Fibroblast of lung (primary cell): ENCODE measurements at places on chromosomes 7 and 10.
A peak's percentile ranks its signal among the peaks of the same experiment; 100 is the strongest.

- DNase-seq, result no peak
Observed at GRCh38 chr7:86008898-86009297, 634.8 kb upstream of the GRM3 start.

DNA sequence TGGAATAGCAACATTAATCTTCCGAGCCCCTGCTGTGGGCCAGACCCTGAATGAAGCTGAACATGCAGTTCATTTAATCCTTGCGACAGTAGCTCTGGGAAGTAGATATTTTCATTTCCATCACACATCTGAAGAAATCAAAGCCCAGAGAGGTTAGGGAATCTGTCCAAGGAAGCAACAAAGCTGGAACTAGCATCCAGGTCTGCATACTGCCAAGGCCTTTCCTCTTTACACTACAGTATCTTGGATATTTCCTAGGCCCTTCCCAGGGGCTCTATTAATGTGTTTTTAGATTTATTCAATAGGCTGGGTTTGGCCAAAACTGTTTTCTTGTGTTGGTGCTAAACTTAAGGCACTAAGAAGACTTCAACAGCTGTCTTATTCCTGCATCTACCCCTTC is 48.1 kb downstream of the FAM13C start:
- no peak for DNase-seq

- no peak for DNase-seq
Observed at GRCh38 chr10:89393898-89394297, 1.5 kb downstream of the IFIT1 start.

GRCh38 chr7:142478479-142479220 is 220.8 kb upstream of the PRSS58 start:
- DNase-seq, result peak; percentile 51

GRCh38 chr7:26854876-26855855 is 9.2 kb downstream of the SKAP2 start:
- DNase-seq, result no peak

DNA sequence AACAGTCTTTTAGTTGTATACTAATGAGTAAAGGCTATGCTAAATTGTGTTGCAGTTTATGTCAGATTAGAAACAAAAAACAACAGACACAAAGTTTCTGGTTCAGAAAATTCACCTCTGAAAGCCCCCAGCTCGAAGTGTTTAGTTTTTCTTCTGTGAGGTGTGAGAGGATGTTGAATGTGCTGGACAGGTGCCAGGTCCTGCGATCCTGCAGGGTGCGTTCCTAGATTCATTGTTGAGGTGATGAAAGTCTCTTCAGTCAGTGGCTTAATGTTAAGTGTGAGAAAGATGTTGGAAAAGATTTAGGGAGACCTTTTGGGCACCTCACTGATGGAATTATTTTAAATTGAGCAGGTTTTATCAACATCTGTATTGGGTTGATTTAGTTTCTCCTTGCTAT is 287.3 kb downstream of the SDK1 start:
- DNase-seq, result no peak

GRCh38 chr7:92325173-92325572 is 79.4 kb downstream of the ANKIB1 start:
- no peak for DNase-seq

DNA sequence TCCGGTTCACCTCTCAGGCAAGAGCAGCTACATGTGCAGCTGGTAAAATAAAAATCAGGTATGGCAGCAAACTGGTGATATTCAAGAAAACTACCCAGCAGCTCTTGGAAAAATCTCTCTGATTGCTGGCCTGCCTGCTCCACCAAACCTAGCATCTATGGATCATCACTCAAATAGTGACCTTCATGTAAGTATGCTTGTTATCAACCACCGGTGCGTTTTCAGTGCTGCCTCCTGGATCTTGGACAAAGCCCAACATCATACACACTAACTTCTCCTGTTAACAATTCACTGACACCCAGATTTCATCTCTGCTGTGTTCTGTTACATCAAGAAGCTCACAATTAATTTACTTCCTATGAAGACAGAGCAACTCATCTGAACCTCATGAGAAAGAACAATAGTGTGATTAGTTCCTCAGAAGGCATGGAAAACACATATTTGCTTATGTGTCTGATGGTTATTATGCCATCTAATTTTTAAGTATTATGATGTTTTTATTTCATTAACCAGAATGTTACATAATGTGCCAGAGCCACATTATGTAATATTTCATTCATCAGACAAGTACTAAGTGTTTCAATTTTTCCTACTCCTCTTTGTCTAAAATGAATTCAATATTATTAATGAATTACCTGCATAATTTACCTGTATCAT is 8.8 kb downstream of the CDK6 start:
- DNase-seq, result peak; percentile 74

DNA sequence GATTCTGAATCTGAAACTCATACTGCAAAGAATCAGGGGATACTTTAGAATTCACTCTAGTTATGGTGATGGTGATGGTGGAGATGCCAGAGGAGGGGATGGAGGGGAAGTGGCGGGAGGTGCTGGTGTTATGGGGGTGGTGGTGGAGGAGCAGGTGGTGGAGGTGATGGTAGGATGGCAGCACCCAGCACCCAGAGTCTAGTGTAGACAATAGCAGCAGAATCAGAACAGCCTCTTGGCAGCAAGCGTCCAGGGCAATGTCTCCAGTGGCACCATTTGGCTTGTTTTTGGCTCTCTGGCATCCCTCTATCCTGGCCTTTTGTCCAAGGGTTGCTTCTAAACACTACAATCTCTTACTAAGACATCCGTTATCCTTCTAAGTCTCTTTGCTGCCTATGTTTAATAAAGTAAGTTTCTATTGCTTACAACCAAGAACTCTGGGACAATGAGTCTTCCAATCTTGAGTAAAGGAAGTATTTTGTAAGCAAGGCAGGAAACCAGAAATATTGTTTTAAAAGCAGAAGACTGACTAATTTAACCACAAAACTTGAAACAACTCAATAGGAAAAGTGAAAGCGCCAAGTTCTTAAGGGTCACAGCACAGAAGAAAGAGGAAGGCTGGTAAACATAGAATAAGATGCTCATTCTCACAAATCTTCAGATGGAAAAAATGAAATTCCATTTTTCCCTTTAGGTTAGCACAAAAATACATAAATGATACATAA is 42.4 kb upstream of the GDF10 start:
- DNase-seq, result peak; percentile 59

DNA sequence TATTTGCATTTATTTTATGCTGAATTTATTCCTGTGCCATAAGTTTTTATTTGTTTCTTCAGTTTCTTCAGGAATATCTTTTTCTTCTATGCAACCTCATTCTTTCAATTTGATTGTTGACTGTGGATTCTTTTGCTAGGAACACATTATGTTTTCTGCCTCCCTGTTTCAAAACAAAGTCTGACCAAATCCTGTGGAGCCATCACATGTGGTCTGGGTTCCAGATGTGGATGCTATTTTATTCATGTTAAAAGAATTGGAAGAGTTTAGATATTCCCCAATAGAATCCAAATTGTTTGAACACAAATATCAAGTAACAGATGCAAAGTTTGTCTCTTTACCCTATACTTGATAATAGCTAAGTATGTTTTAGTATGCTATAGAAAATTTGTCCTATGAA is 56.8 kb upstream of the LRRC17 start:
- DNase-seq, result no peak

DNA sequence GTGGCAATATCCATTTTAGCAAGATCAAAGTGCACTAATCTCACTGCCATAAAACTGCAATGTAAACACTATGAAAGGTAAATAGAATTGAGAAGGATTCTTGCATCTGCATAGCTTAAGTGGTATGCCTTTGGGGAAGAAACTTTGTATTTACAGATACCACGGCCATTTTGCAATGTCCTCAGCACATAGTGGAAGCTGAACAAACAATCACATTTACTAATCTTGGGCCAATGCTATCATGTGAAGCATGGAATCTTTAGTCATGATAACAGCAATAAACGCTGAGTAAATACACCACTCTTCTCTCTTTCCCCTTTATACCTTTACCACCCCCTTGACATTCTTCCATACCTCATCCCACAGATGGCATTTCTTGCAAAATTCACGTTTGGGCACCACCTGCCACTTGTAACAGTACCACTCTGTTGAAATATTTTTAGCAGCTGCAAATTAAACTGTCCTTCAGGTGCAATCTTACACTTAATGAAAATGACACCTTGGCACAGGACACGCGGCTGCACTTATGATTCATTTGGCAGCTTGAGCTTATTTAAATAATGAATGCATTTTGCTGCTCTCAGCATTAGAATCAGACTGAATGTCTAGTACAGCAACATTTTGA is 171.8 kb downstream of the SEMA3A start:
- no peak for DNase-seq

DNA sequence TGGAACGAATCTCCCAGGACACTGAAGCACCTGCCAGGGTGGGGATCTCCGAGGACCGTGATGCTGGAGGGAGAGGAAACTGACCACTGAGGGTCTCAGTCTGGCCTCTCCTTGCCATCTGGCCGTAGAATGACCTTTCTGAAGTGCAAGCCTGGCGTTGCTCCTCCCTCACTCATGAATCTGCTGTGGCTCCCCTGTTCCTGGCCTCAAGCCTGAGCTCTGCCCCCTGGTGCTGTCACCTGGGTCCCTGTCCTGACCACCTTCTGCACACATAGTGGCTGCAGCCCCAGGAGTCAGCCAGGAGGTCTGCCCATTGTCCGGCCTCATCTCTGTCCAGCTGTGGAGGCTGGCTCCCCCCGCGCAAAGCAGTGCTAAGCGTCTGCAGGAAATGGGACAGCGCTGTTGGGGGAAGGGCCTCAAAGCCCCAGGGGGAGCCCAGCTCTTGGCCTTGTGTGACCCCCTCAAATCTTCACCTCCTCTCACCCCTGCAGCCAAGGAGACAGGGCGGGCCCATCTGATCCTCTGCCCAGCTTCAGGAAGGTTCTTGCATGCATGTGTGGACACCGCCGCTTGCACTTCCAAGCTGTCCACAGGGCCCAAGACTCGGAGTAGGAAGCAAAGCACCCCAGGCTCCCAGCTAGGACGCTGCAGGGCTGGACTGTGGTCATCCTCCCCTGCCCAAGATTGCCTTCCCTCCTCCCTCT is 65.7 kb downstream of the MYL10 start:
- no peak for DNase-seq

GRCh38 chr10:124621637-124622036 is 122.5 kb downstream of the FAM53B start:
- DNase-seq, result no peak

GRCh38 chr7:15764010-15764409 is 77.5 kb upstream of the MEOX2 start:
- no peak for DNase-seq

GRCh38 chr10:4130685-4131084 is 345.7 kb upstream of the KLF6 start:
- no peak for DNase-seq
